ENCODE measurements at places on chromosomes 12 and 14.

GRCh38 chr12:14303661-14304155, 61.8 kb upstream of the ATF7IP start:
- peak; percentile 22 for DNase-seq

DNA sequence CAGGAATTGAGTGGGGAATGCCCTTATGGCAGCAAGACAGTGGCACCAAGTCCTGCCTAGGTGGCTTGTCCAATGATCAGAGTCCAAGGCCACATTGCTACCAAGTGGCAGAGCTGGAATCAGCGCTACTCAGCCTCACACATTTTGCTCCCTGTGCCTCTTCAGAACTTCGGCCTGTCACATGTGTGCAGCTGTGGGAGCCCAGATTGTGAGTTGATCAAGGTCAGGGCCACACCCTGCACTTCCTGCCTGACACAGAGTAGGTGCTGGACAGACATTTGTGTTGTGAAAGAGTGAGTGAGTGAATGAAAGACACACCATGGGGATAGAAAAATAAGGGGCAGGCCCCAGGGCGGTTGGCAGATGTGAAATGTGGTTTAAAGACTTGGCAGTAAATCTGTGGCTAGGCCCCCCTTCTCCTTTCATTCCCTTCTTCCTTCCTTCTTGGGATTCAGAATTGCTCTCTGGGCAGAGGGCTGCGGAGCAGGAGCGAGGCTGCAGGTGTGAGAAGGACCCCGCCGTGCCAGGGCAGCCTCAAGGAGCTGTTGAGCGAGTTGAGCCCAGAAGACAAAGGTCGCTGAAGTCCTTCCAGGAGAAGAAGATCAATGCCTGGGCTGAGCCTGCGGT, 83.5 kb downstream of the SLC25A47 start:
- DNase-seq: peak; percentile 15

- no peak for DNase-seq
These were observed 12.7 kb downstream of the SAMD4A start for GRCh38 chr14:54579621-54580020.

GRCh38 chr12:52279422-52280318, 5.2 kb downstream of the KRT86 start:
- no peak for DNase-seq

DNA sequence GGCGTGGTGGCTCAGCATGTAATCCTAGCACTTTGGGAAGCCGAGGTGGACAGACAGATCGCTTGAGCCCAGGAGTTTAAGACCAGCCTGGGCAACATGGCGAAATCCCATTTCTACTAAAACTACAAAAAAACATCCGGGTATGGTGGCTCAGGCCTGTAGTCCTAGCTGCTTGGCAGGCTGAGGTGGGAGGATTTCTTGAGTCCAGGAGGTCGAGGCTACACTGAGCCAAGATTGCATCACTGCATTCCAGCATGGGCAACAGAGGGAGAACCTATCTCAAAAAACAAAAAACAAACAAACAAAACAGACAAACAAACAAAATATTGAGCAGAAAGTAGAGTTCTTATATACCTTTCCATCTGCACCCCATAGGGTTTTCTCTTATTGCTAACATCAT, 9.0 kb upstream of the SLC25A21 start:
- no peak for DNase-seq

GRCh38 chr14:60204843-60205774, 39.9 kb upstream of the DHRS7 start:
- no peak for DNase-seq

DNA sequence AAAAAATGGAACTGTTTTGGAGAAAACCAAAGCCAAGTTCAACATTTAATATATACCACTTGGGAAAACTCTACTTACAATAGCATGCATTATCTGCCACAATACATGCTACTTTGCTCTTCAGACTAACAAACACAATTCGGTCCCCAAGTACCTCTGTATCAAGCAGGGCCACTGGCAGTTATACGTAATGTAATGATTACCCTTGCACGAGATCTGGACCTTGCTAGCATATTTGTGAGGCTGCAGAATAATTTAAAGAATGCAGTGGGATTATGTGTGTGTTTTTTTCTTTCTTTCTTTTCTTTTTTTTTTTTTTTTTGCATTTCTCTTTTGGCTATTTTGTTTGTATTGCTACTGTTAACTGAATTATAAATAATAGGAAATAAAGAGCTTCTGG, 22.8 kb upstream of the PYGL start:
- no peak for DNase-seq

GRCh38 chr12:124196236-124196635, 98.7 kb upstream of the RFLNA start:
- DNase-seq: no peak

GRCh38 chr14:90332271-90332584, 487 bp upstream of the NRDE2 start:
- DNase-seq: no peak

DNA sequence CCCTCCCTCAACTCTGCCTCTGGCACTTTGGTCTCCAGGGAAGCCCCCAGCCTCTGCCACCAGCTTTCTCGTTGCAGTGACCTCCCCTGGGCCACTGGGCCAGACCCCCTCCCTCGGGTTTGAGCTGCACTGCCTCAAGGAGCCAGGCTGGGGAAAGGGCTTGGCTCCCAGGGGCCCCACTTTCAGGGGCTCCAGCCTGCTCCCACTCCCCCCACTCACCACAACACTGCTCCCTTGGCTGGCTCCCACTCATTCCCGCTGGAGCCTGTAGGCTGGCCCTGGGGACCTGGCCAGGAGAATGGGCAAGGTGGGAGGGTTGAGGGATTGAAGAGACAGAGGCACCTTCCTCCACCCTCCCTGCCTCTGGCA, 19.3 kb upstream of the KIF26A start:
- DNase-seq: no peak

DNA sequence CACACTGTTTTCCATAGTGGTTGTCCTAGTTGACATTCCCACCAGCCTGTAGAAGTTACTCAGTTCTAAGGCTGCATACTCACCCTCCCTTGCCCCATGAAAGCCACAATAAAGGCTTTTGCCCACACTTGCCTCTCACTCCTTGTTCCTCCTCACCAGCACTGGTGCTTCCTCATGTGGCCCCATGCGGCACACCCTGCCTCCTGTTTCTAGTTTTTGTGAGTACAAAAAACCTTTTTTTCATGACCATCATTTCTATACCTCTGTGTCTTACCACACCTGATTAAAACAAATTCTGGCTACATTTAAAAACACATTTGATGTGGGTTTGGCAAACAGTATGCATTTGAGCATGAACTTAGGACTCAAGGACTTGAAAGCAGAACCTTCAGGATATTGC, 40.7 kb upstream of the RIN3 start:
- DNase-seq: peak; percentile 56

DNA sequence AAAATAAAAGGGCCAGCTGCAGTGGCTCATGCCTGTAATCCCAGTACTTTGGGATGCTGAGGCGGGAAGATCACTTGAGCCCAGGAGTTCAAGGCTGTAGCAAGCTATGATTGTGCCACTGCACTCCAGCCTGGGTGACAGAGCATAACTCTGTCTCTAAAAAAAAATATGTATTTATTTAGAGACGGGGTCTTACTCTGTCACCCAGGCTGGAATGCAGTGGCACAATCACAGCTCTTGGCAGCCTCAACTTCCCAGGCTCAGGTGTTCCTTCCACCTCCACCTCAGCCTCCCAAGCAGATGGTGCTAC, 179.3 kb upstream of the ATF7IP start:
- no peak for DNase-seq

DNA sequence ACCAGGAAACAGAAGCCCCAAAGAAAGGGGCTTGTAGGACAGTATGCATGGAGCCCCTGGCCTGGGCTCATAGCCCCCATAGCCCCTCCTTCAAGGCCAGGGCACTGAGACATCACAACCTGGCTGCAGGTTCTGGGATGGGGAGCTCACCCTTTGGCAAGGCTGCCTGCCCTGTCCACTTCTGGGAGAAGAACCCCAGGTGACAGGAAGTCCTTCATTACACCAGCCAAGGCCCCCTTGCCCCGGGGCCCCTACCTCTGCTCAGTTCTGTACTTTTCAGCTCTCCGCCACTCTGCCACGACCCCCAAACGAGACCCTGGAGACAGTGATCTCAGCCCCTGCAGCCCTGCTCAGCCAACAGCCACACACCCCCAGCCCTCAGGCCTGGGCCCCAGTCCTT, 223.2 kb upstream of the RTL1 start:
- no peak for DNase-seq

GRCh38 chr12:89927226-89927698, 218.6 kb upstream of the ATP2B1 start:
- peak; percentile 67 for DNase-seq

DNA sequence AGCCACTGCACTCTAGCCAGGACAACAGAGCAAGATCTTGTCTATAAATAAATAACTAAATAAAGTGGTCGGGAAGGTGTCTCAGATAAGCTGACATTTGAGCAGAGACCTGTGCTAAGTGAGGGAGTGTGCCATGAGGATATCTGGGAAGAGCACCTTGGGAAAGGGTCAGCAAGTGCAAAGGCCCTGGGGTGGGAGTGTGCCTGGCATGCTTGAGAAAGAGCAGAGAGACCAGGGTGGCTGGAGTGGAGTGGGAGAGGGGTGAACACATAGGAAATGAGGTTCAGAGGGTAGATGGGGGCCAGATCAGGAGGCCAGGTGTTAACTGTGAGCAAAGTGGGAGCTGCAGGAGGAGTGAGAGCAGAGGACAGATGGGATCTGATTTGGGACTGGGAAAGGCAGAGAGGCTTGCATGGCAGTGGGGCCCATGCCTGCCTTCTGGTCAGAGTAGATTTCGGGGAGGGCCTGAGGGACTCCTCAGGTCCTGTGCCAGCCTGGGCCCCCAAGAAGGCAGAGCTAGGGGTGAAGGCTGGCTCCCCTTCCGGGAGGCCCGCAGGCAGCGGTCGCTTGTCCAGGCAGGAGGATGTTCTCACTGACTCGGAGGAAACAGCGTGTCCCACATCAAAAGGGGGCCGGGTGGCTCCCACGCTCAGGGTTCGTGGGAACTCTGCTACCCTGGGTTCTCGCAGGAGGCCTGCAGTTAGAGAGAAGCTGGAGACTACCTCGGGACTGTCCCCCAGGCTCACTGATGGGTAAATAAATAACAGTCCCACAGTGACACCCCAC, 32.6 kb downstream of the DTX1 start:
- no peak for DNase-seq

DNA sequence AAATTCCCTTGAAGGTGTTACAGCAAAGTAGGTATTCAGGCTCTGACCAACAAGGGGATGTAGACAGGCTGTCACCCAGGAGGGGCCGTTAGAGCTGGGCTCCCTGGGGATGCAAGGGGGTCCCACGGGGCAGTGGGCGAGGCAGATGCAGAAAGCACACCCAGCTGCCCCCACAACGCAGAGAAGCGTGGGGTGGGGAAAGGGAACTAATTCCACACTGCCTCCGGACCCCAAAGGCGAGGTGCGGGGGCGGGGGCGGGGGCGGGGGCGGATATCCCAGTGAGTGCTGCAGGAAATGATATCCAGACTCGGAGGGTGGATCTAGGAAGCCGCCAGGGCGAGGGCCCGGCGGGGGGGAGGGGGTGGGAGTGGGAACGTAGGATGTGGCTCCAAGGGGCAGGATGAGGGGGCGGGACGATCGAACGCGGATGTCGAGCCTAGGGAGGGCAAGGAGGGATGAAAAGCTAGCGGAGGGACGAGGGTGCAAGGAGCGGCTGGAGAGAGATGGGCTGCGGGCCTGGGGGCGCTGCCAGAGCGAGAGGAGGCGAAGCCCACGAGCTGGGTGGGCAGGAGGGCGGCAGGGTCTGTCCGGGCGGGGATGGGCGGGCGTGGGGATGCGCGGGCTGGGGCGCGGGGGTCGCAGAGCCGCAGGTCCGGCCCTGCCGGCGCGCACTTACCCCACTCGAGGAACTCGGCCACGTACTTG, 874 bp downstream of the CDC42BPB start:
- no peak for DNase-seq

DNA sequence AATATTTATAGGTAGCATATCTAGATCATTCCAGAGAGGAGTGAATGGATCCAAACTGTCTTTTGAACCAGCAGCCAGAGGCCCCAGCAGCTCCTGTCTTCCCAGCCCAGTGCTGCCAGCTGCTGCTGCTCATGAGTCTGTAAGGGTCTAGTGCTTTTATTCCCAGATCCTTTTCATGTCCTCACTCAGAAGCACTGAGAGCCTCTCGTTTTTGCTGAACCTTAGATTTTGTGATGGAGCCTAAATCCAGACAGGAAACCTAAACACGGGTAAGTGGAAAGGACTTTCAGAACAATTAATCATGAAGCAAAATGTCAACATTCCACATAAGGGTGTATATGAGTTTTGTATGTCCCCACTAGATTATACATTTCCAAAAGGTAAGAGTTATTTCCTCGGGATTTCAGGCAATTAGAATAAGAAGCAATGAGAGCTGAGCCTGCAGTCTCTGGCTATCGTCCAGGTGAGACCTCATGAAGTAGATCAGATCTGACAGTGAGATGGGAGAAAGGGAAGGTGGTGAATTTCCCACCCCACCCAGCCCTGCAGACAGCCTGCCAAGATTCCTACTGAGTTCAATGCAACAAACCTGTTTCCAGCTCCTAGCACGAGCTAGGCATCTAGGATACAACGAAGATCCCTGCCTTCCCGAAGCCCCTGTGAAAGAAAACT, 84.4 kb downstream of the NINJ2 start:
- no peak for DNase-seq
